NCI-H510A (cell line): ENCODE measurements at places on chromosomes 11 and 22.

DNA sequence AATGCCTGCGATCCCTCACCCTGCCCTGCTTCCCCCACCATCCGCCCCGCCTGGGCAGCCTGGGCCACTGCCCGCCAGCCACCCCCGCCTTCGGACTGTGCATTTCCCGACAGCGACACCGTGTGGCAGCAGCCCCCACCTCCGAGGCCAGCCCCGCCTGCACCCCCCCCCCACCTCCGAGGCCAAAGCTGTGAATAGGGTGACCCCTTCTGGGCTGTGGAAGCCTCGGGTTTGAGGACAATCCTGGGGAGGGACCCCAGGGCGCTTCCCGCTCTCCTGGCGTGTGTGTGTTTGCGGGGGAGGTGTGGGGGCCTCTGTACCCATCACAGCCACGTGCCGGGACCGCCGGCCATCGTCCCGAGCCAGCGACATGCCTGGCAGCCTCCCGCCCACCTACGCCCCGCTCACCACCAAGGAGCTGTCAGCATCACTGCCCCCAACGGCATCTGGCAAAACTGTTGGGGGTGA, 33.8 kb upstream of the PPARA start:
- DNase-seq, result peak; percentile 45

DNA sequence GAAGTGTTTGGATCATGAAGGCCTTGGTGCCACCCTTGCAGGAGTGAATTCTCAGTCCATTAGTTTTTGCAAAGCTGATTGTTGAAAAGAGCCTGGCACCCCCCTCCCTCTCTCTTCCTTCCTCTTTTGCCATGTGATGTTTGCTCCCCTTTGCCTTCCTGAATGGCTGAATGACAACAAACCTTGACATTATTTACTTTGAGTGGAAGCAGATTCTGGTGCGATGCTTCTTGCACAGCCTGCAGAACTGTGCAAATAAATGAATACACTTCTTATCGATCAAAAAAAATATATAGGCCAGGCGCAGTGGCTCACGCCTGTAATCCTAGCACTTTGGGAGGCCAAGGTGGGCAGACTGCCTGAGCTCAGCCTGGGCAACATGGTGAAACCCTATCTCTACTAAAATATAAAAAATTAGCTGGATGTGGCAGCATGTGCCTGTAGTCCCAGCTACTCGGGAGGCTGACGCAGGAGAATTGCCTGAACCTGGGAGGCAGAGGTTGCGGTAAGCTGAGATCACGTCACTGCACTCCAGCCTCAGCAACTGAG, 2.0 kb upstream of the NARS2 start:
- DNase-seq, result peak; percentile 43

- no peak for DNase-seq
Observed at GRCh38 chr22:38569181-38569971, 607 bp downstream of the DMC1 start.

DNA sequence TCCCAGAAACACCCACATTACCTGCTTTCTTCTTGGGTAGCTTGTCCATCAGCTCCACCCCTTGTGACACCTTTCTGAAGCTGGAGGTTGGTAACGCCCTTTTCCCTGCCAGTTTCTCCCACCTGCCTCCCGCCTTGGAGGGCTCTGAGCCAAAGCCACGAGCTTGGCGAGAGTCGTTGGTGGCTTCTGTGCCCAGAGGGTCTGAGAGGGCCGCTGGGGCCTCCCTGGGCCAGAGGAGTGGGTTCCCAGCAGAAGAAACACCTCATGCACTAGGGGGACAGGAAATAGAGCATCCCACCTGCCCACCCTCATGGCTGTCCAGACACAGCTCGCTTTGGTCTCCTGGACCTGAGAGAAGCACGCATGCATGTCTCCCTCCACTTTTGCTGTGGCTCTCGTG, 37.9 kb downstream of the B3GAT1 start:
- no peak for DNase-seq

GRCh38 chr11:120216426-120217102, 5.7 kb downstream of the OAF start:
- no peak for DNase-seq

DNA sequence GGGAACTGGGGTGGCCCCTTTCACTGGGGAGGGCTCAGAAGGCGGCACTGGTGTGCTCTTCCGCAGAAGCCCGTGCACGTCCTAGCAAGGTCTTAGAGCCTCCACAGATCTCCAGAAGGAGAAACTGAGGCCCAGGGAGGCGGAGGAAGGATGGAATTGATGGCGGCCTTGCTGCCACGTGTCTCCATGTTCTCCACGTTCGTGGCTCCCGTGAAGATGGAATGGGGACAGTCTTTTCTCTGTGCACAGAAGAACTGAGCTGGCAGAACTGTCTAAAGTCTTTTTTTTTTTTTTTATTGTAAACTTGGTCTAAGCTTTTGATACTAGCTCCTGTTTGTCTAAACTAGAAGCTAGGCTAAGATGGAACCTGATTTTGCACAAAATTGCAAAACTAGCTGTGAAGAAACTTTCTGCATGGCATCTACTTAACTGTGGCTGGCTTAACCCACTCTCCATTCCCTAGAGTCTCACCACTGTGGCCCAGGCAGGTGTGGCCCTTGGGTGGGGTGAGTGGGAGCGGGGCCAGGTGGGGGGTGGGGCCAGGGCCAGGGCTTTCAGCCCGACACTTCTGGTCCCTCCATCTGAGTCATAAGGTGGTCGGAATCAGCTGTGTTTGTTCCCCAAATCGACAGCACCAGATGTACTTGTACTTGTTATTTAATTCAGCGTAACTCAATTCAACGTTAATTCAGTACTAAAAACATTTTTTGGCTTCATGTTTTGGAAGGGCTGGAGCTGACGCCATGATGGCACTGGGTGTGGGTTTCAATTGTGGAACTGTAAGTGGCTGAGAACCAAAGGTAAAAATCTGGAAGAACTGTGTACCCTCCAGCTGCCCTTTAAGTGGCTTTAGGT, 120.7 kb downstream of the MPPED1 start:
- DNase-seq, result no peak

DNA sequence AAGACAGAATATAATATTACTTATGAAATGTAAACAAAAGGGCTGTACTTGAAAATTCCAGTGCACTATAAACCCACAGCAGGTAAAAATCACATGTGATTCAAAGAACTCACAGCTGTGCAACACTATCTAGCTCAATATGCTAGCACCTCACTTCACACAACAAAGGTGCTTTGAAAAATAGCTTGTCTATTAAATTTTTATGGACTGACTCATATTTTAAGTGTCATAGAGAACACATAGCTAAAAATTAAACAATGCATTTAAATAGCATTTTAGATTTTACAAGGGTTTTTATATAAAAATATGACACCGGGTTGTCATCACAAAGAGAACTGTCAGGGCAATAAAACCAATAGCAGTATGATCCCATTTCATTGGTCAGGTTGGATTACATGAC, 1390.5 kb upstream of the TENM4 start:
- DNase-seq, result no peak

DNA sequence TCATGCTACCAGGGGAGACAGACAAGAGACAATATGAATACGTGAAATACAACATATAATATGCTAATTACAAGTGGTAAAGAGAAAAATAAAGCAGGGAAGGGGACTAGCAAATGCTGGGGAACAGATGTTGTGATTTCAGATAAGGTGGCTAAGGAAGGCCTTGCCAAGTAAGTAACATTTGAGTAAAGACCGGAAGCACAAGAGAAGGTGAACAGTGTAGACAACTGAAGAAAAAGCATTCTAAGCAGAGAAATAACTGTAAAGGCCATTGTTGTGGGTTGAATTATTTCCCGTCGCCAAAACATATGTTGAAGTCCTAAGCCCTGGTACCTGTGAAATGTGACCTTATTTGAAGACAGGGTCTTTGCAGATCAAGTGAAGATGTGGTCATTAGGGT, 63.7 kb upstream of the EED start:
- DNase-seq, result no peak

- no peak for DNase-seq
Observed at GRCh38 chr11:58712531-58712930, 19.2 kb downstream of the GLYAT start.

DNA sequence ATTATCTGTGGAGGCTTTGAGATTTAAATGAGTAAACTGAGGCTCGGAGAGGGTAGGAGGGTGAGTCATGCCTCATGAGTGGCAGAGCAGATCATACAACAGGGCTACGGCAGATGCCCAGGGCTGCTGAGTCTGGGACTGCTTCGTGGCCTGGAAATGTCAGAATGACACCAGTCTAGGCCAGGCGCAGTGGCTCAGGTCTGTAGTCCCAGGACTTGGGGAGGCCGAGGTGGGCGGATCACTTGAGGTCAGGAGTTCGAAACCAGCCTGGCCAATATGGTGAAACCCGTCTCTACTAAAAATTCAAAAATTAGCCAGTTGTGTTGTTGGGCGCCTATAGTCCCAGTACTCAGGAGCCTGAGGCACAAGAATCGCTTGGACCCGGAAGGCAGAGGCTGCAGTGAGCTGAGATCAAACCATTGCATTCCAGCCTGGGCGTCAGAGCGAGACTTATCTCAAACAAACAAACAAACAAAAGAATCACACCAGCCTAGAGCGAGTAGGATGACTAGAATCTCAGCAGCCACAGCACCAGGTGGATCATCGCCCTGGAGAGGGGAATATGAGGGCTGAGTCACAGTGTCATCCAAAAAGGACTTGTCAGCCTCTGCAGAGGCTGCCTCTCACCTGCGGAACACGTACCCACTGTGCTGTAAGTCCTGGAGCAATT, 48.6 kb upstream of the ADA2 start:
- DNase-seq, result no peak

GRCh38 chr11:43830928-43831440, 49.6 kb upstream of the ALKBH3 start:
- DNase-seq, result no peak

DNA sequence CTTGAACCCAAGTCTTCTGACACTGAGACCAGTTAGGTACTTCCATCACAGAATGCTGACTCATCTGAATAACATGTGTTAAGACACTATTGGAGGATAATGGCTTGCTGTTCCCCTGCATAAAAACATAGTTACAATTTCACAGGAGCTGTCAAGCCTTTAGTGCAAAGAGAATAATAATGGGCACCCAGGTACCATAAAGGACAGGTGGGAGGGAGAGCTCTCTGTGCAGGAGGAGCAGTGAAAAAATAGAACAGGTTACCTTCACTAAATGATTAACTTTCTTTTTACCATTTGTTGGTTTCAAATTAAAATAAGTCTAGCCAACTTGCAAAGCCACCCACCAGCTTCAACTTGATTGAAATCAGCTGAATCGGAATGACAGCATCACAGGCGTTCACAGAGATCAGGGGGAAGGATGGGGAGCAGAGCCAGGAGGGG, 173.2 kb downstream of the DSCAML1 start:
- DNase-seq, result no peak

GRCh38 chr11:104001561-104002056, 34.8 kb upstream of the DDI1 start:
- no peak for DNase-seq

DNA sequence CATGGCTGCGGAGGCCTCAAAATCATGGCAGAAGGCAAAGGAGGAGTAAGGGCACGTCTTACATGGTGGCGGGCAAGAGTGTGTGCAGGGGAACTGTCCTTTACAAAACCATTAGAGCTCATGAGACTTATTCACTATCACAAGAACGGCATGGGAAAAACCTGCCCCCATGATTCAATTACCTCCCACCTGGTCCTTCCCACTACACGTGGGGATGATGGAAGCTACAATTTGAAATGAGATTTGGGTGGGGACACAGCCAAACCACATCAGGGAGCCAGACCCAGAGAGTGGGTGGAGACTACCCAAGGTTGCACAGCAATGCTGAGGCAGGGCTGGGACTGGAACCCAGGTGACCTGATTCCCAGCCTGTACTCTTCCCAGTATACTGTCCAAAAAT, 8.6 kb upstream of the TMPRSS6 start:
- no peak for DNase-seq

- no peak for DNase-seq
Observed at GRCh38 chr11:128153697-128154048, 433.7 kb downstream of the ETS1 start.

DNA sequence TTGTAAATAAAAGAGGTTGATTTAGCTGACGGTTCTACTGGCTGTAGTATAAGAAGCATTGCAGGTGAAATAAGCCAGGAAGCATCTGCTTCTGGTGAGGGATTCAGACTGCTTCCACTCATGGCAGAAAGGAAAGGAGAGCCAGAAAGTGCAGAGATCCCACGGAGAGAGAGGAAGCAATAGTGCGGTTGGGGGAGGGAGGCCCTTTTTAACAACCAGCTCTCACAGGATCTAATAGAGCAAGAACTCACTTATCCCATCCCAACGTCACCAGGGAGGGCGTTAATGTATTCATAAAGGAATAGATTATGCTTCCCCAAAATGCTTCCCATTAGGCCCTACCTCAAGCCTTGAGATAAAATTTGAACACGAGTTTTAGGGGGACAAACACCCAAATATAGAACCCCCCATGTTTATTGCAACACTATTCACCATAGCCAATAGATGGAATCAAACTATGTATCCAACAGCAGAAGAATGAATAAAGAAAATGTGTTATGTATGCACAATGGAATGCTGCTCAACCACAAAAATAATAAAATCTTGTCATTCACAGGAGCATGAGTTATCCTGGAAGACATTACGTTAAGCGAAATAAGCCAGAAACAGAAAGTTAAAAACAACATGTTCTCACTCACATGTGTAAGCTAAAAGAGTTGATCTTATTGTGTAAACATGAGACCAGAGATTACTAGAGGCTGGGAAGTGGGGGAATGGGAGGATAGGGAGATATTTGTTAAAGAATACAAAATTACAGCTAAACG, 908.3 kb upstream of the ANO3 start:
- no peak for DNase-seq

DNA sequence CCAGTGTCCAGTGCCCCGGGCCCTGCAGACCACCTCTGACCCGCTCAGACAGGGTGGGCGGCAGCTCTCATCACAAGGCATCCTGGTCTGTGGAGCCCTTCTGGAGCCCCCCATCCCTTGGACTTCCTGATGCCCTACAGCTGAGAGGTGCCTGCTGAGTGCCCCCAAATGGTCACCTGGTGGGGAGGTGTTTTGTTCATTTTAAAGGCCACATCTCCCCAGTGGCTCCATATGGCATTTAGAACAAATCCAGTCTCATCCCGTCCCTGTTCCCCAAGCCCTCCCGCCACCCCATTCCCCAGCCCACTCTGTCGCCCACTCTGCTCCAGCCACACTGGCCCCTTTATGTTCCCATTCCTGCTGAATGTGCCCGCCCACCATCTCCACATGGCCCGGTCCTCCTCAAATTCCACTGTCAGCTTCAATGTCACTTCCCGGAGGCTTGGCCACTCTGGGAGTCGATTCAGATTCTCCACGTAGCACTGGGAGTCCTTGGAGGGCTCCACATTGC, 32.8 kb downstream of the OSBPL5 start:
- no peak for DNase-seq

DNA sequence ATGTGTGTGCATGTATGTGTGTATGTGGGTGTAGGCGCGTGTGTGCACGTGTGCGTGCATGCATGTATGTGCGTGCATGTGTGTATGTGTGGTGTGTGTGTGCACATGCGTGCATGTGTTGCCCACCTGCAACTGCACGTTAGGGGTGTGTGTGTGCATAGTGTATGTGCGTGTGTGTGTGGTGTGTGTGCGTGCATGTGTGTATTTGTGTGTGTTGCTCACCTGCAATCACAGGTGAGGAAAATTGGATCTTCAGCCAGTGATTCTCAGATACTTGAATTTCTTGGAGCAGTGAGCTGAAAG, 54.3 kb downstream of the ST14 start:
- no peak for DNase-seq
